ENCODE measurements at places on chromosomes 4 and X.

DNA sequence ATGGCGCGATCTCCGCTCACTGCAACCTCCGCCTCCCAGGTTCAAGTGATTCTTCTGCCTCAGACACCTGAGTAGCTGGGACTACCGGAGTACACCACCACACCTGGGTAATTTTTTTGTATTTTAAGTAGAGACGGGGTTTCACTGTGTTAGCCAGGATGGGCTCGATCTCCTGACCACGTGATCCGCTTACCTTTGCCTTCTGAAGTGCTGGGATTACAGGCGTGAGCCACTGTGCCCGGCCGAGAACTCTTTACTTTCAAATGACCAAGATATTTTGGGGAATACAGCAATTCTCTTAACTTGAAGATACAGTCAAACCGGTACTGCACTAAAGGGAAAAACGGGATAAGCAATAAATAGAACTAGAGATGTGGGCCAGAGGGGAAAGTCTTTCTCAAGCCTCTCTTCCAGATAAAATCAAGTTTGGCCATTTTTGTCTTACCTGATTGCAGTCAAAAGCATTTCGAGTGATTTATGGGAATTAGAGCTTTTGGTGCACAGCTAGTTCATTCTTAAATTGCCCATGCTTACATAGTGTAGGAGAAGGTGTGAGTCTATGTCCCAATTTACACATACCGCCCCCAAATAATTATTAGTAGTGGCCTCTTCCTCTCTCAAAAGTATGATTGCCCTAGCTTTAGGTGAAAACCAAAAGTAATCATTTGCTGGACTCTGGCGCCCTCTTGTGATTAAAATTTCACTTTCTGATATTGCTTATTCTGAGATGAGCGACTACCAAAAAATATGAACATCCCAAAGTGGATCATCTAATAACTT, 53.2 kb upstream of the ABCG2 start:
- DNase-seq = peak; percentile 56

DNA sequence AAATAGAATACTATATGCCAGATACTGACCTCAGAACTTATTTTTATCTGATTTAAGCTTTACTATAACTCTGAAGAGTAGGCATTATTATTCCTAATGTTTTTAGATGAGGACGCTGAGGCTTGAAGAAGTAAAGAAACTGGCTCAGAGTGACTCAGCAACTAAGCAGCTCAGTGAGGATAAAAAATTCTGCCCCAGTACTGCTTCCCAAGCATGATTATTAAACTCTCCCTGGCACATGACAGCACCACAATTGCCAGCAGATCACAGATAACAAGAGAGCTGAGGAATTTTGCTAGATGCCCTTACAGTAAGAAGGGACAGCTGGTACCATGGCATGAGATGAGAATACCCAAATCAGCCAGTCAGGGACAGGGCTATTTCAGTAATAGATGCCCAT, 219.4 kb downstream of the NKX6-1 start:
- no peak for DNase-seq

DNA sequence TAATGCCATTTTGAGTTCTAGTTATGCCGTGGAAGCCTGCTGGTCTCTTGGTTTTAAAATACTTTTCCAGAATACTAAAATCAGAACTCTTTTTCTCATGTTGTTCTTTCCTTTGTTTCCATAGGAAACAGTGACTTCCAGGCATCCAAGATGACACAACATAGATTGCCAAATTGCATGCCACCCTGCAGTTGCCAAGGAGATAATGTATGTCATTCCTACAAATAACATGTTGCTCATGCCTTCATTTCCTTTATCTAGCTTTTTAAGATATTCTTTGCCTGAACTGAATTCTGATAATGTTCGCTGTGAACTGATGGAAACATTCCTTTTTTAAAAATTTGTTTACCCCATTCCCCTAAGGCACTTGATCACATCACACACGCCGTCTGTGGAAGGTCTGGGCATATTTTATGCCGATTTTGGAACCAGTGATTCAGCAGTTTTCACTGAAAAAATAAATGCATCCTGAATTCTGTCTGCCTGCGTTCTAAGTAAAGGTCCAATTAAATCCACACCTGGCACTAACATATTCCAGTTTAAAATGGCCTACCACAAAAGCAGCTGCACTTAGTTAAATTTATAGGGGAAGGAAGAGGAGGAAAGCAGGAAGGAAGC, 38.0 kb upstream of the COX7B2 start:
- DNase-seq = no peak

DNA sequence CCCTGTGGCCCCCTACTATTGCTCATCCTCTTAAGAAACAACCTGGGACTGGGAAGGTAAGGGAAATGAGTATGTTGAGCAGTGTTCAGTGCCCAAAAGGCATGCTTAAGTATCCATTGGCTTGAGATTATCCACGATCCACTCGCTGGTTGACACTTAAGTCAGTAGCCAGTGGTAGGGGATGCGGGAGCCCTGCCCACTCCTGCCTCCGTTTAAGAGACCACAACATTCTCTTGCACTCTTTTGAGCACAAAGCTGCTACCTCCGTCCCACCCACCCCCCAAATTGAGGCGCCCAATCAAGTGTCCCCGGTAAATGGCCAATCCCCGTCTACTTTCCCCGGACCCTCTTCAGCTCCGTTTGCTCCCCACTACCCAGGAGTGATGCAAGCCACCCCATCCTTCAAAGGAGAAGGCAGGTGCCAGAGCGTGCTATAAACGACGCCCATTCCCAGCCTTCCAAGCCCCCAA, 25.0 kb downstream of the UTP14A start:
- peak; percentile 21 for DNase-seq

DNA sequence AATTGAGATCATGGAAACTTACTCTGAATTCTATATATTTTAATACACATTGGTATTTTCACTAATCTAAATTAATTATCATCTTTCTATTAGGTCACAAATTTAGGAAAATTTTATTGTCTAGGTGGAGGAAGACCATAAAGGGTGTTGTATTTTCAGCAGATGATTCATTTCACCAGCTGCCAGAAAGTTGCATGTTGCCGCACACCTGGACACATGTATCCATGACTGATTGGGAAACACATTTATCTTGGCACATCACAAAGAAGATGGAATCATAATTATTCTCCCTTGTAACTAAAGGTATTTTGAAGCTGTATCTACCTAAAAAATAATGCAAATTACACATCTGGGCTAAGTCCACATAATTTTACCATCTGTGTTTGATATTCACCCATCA, 33.1 kb downstream of the SLC7A11 start:
- DNase-seq = no peak

DNA sequence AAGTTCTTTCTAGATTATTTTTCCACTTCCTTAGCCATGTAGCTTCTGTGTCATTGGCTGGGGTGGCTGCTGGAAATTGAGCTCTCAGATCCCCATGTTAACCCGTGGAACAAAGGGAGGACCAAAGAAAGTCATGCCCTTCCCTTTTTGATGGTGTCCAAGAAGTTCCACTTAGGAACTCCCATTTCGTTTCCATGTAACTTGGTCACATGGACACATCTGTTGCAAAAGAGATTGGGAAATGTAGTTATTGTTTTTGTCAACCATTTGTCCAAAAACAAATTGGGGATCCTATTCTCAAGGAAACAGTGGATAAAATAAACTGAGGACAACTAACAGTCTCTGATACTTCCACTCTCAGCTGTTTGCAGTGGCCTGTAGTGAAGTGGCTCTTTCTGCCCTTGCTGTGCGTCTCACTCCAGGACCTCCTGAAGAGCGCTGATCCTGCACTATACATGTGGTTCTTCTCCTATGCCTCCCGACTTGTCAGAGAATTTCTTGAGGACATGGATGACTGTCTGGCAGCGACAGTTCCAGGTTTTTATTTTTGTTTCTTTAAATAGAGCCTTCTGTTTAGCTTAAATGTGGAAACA, 125.3 kb upstream of the LNX1 start:
- DNase-seq = no peak

- DNase-seq = no peak
These were observed 117.5 kb upstream of the VCX2 start for GRCh38 chrX:8288590-8288989.

Data from hindlimb muscle (tissue), 1 donor.